ENCODE measurements at places on chromosomes 12 and 14.

DNA sequence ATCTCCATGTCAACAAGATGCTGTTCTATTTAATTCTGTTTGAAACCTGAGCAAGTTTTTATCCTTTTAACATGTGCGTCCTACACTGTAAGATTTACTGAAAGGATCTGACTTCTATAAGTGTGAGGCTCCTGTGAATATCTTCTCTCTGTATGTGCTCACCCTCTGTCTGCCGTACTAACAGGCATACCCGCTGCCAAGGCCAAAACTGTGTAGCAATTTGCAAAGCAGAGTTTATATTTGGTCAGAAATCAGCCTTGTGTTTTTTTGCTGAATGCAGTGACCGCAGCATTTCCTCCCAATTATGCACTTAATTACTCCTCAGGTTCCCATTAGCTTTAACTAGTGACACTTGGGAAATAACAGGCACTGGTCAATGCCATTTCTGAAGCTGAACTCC, 12.3 kb downstream of the CHST11 start:
- no peak for DNase-seq

DNA sequence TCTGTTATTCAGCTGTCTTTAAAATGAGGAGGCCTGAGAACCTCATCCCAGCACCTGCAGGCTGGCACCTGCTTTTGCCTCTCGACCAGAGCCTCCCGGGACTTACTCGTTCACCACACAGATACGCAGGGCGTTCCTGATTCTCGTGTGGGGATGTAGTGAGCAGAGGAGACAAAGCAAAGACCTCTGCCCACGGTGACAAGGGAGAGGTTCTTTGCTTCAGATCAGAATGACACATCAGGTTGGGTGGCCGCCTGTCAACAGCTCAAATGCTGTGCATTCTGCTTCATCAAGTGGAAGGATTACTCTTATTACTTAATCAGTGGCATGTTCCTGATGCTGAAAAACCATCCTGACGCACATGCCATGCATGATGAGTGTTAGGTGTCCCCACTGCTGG, 24.4 kb downstream of the DEGS2 start:
- DNase-seq = no peak

DNA sequence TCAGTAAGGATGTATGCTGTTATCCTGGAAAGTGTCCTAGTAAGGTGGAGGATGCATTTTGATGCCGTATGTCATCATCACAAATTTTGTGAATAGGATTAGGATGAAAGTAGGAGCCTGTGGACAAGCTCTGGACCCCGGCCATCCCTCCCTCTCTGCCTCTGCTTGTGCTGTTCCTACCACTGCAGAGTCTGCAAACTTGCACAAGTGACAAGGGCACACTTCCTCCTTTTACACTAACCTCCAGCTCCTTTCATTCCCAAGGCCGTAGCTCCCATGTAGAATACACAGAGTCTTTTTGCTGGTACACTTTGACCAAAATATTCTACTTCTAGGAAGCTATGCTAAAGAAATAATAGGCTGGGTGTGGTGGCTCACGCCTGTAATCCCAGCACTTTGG, 13.3 kb upstream of the TMCC3 start:
- DNase-seq = no peak

GRCh38 chr12:49404956-49405355, 37.7 kb downstream of the SPATS2 start:
- no peak for DNase-seq

DNA sequence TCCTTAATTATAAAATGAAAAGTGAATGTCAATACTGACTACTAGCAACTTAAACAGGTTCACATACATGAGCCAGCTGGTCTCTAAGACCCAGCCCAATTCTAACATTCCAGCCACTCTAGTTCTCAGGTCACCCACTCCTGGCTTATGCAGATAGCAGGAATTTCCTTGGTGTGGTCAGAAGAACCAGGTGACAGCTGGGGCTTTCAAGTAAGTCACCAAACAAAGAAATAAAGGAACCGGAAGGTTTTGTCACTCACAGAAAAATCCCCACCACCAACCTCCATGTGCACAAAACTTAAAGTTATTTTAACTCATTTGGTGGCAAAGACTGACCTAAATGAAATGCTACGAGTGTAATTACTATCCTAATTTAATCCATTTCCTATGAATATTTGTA, 129.6 kb upstream of the CDKN3 start:
- no peak for DNase-seq

- DNase-seq = no peak
These were observed 219.9 kb downstream of the AACS start for GRCh38 chr12:125284945-125285685.

DNA sequence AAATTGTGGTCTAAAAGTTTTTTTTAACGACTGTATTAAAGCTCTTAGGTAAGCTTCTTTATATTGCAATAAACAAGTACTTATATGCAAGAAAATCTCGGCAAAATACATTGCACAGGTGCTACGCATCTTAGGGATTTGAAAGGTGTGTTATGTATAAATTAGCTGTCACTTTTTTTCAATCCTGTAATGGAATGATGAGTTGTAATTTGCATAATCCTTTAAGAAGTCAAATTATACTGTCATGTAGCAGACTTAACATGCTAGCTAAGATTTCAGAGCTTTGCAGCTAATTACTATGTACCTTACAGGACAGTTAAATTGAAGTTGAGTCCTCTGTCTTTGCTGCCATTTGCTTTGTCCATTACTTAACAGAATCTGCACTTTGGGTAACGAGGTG, 117.5 kb downstream of the NPAS3 start:
- no peak for DNase-seq

DNA sequence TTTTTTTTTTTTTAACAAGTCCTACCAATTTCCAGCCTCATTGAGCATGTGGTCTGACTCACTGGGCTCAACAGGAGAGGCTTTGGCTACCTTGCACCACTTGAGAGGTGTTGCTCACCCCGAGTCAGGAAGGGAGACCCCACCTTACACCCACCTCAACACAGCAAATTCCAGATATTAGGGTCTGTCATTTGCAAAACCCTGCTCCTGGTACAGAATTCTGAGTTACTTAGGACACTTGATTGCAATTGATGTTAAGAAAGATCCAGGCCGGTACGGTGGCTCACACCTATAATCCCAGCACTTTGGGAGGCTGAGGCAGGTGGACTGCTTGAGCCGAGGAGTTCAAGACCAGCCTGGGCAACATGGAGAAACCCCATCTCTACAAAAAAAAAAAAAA, 14.1 kb downstream of the DGLUCY start:
- DNase-seq = no peak

DNA sequence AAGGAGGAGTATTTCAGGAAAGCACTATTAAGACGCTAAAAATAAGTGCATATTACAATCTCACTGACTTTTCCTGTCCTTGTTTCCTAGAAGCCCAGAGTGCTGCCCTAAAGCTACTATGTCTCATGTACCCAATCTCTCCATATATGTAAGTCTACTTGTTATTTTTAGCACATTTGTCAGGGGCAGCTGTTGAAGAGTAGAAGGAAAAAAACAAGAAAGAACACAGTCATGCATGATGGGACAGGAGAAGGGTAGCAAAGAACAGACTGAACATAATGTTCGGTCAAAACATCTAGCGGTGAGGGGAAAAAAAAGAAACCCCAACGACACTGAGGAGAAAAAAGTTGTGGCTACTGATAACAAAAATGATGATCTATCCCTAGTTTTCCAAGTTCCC, 14.3 kb downstream of the YBX3 start:
- DNase-seq = no peak

DNA sequence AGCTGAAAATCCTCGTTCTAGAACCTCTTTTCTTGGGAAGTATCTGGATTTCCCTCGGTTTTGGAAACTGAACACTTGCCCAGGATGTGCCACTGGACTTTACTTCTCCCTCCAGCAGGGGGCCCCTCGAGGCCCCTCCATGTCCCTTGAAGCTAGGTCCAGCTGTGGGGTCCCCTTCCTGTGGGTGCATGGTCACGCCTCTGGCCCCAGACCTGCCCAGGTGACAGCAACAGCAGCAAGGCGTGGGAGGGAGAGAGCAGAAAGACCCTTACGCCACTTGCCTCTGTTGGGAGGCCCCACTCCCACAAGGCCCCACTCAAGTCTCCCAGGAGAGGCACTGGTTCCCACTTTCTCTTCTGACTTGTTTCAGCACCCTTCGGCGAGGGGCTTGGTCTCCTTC, 3.1 kb downstream of the SLC25A29 start:
- peak; percentile 25 for DNase-seq

DNA sequence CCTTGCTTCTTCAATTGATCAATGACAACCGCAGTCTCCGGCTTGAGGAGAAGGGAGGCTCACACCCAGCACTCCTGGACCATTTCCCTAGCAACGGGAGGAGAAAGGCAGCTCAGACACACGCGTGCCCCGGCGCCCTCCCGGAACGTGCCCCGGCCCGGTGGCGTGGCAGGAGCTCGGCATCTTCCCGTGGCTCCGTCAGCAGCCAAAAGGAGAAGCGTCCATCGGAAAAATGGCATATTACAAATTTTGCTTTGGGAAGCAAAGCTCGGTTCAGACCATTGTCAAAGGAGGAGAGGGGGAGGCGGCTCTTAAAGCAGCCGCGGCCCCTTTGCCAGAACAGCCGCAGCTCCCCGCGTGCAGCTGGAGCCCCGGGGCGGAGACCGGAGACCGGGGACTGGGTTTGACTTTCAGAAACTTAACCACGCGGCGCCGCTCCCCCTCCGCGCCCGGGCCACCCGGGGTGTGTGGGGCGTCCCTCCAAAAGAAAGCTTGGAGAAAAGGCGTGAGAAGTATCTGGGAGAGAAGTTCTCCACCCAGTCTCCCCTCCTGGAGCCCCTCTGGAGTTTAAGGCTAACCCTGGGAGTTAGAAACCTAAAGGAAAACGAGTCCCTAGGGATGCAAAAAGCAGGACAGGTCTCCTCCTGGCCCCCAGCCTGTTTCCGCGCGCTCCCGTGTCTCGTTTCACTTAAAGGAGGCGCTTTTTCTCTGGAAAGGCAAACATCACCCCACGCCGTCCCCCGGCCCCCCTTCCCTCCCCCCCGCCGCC, 545 bp downstream of the PPFIA2 start:
- peak; percentile 40 for DNase-seq

DNA sequence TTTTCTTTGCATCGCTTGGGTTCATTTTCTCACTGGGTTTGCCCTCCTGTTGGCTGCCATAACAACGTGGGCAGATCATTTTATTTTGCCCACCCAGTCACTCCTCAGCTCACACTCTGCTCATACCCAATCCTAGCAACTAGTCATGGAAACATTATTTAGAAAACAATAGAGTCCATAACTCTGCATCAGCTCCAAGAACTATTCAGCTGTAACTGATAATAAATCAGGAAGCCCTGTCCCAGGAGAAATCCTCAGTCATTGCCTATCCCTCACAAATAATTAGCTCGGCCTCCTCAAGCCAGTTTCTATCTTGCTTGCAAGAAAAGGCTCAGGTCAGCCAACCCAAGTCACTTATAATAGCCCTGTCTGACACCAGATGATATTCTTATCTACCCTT, 43.2 kb downstream of the RTN1 start:
- no peak for DNase-seq

- DNase-seq = no peak
These were observed 77.7 kb downstream of the ARF6 start for GRCh38 chr14:49970474-49971147.

DNA sequence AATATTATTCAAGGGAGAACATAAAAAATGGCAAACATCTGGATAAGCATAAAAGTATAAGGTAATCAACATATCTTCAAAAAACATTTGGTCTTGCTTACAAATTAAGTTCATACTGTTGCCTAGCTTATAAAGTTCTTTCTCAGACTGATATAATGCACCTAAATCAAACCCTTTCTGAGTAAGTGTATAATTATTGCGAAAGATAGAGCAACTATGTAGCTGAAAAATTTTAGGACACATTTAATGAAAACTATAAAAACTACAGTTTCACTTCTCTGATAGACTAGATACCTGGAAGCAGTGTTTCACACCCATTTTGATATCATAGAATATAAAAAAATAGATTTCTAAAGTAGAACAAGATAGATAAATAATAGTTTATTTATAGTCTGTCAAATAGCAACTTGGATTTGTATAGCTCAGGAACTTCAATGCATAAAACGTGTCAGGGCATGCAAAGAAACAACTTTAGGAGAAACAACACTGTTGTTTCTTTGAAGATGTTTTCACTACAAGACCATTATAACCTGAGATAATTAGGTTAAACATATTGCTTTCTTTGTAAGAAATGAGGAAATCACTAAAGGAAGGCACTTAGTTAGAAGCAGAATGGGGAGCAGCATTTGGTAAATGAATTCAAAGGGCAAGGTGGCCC, 7.6 kb downstream of the CLECL1 start:
- no peak for DNase-seq

- no peak for DNase-seq
These were observed 44.8 kb downstream of the RHOJ start for GRCh38 chr14:63249092-63249491.

DNA sequence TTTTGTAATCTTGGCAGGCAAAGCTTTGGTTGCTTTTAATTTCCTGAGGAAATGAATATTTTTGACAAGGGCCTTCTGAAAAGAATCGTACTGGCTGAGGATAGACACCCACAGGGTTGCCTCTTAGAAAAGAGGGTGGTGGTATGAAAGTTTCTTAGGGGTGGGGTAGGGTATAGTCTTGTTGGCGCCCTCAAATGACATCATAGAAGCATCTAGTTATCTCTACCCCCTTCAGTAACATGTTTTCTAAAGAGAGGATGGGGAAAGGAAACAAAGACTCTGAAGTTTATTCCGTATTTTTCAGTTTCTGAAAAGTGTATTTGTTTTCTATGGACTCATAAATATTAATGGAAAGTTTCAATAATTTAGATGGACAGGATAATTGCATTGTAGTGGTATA, 13.7 kb downstream of the PRKCH start:
- no peak for DNase-seq

GRCh38 chr14:21026274-21026987, 1.6 kb upstream of the NDRG2 start:
- DNase-seq = no peak

DNA sequence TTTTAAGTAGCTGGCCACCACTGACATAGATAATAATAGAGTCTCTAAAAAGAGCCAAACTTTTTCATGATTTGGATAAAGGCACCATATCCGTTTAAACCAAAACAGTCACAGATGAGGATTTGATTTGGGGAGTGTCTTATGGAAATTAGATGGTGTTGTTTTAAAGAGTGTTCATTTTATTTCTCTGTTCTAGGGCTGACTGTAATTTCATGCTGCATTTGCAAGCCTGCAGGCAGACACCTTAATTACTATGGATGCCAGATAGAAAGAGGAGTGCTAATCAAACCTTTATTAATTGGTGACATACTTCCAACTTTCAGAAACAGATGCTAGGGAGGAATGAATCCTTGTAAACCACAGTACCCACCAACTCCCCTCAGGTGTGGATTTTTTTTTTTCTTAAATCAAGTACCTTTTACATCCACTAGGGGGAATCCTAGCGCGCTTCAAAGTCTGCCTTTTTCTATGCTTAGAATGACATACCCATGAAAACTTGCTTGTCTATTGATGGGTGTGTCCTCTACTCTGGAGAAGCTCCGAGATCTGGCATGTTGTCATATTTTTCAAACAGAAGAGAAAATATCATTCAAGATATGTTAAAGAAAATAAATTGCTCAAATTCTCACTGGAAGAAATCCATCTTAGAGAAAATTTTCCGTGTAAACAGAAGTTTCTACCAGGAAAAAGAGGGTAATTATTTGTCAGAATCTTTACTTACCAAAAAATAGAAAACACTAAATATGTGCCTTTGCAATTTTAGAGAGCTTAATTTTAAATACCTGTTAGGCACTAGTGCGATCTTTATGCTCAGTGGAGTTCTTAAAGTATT, 14.2 kb upstream of the PLXNC1 start:
- DNase-seq = peak; percentile 33
